ENCODE measurements at places on chromosomes 5 and 9. TPM values are rescaled to one million over a fixed set of nuclear protein-coding genes. Genes with fewer than 3 reads are reported as not detected.

DNA sequence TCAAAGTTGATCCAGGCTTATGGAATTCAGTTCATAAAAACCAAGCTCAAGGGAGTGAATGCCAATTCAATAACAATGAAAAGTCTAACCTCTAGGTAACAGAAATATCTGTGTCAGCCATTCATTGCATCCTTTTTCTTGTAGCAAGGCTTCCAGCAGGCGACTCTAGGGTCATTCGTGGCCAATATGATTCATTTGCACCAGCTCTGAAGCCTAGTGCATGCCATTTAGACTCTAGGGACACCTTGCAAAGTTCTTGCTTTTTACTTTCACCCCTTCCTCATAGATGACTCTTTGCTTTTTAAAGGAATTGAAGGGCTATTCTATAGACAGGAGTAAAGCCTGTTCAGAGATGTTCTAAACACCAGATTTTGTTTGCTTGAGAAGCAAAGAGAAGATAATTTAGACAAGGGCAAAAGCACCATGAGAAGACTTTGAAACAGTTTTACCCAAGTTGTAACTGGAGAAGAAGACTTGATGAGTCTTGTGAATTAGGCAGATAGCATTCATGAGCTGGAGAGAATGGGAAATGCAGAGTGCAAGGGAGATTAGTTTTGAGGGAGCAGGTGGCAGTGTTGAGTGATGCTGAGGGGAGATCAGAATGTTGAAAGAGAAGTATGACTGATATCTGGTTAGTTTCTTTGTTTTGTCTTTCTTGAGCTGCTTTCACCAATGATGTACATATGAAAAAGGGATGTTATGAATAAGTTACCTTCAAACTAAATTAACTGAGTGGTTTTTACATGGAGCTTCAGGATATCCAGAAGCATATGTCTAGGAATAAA is 94.5 kb downstream of the F2RL2 start:
- DNase-seq, result no peak

DNA sequence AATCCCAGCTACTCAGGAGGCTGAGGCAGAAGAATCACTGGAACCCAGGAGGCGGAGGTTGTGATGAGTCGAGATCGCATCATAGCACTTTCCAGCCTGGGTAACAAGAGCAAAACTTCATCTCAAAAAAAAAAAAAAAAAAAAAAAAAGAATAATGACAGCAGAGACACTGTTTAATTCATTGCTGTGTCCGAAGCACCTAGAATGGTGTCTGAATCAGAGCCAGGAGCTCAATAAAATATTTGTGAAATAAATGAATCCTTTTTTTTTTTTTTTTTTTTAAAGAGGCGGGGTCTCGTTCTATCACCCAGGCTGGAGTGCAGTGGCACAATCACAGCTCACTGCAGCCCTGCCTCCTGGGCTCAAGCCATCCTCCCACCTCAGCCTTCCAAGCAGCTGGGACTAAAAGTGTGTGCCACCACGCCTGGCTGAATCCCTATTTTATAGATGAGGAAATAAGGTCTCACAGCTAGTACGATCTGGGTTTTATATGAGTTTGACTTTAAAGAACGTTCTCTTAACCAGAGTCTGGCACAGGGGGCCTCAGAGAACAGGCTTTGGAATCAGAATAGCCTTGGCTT is 47.8 kb downstream of the THOC3 start:
- no peak for DNase-seq

DNA sequence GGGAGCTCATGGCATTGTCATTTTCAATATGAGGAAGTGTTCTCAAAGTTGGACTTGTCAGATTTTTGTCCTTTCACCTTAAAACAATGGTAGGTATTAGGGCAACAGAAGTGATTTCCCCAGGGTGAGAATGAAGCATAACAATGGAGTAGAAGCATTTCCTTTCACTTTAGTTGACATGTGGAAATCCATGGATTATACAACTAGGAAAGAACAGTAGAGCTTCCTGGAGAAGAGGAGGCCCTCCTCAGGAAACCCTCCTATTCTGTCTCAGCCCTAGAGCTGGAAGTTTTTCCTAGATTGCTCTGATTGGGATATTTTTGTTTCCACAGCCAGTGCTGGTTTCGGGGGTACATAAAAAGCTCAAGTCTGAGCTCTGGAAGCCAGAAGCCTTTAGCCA is 13.8 kb upstream of the REEP2 start:
- no peak for DNase-seq

FOXD4 gene
- total RNA-seq, result 0.71 TPM

SUSD3 gene
- 81.1 TPM for total RNA-seq
